ENCODE measurements at places on chromosomes 5 and 9.

GRCh38 chr9:13979941-13980318 lies 334.0 kb downstream of the NFIB start:
- no peak overlapping the region for H3K4me3 ChIP-seq
- H3K27me3 ChIP-seq, result no peaks in the 10 kb centered on the region
- DNase-seq, result no peak
- H3K4me1 ChIP-seq, result no peaks in the 10 kb centered on the region
- H3K36me3 ChIP-seq, result no peaks in the 10 kb centered on the region

GRCh38 chr5:10661401-10661800 lies 97.5 kb downstream of the ANKRD33B start:
- H3K27me3 ChIP-seq, result no peaks in the 10 kb centered on the region
- no peak for DNase-seq
- H3K27ac ChIP-seq, result no peak overlapping the region
- H3K36me3 ChIP-seq, result no peaks in the 10 kb centered on the region

- DNase-seq, result no peak
- H3K4me1 ChIP-seq, result peaks cover 1% of the 10 kb centered on the region
- no peaks in the 10 kb centered on the region for H3K36me3 ChIP-seq
- no peak overlapping the region for H3K27ac ChIP-seq
- H3K27me3 ChIP-seq, result no peaks in the 10 kb centered on the region
These were observed 7.7 kb upstream of the GCNT1 start for GRCh38 chr9:76451234-76451633.

GRCh38 chr5:45334939-45335338 lies 361.2 kb downstream of the HCN1 start:
- no peak overlapping the region for H3K27ac ChIP-seq
- no peaks in the 10 kb centered on the region for H3K27me3 ChIP-seq
- H3K36me3 ChIP-seq, result no peaks in the 10 kb centered on the region

DNA sequence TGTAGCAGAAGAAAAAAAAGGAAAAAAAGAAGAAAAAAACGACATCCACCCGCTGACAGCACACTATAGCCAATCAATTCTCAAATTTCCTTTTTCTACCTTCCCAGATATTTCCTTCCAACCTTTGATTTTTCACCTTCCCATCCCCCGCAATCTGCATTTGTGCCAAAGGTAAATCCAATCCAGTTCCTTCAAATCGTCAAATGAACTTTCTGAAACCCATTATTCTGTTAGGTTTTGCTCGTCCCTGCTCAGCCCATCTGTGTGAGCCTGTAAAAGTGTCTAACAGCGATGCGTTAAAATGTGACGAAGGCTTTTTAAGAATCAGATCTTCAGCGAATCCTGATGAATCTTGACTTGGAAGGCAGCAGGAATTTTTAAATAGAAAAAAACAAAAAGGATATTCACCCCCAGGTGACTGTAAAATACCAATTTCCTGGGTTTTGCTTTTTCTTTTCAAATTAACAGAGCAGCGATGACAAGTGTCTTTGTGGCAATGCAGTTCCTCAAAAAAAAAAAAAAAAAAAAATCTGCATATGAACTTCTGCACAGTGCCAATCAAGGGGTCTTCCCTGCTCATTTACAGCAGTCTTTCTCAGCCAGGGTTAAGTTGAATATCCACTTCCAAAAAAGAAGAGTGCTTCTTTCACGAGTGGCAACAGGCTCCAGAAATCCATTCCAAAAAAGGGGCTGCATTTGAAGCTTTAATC lies 367 bp upstream of the SHC3 start:
- H3K27me3 ChIP-seq, result no peaks in the 10 kb centered on the region
- peak overlapping the region; percentile 93 for H3K27ac ChIP-seq
- no peak for DNase-seq
- H3K4me1 ChIP-seq, result peaks cover 23% of the 10 kb centered on the region

DNA sequence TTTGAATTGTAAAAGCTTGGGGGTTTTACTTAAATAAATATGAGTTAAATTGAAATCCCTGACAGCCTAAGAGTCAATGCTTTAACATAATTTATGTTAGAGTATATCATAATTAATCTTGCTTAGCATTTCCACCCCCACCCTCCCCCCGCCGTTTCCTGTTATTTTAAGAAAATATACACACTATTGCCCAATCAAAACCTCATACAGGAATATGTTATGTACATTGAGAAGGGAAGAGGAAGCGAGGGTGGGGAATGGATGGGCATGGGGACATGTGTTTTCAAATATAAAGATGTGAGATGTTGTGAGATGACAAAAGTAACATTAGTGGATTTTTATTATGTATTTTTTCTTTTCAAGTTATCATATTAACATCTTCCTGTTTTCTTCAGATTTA lies 561.1 kb upstream of the MEF2C start:
- H3K27me3 ChIP-seq, result no peaks in the 10 kb centered on the region
- H3K4me3 ChIP-seq, result no peak overlapping the region
- no peak overlapping the region for H3K27ac ChIP-seq
- no peaks in the 10 kb centered on the region for H3K36me3 ChIP-seq

GRCh38 chr5:174849426-174849825 lies 125.0 kb downstream of the MSX2 start:
- no peak overlapping the region for H3K27ac ChIP-seq
- no peak overlapping the region for H3K4me3 ChIP-seq
- H3K36me3 ChIP-seq, result no peaks in the 10 kb centered on the region
- H3K4me1 ChIP-seq, result no peaks in the 10 kb centered on the region

DNA sequence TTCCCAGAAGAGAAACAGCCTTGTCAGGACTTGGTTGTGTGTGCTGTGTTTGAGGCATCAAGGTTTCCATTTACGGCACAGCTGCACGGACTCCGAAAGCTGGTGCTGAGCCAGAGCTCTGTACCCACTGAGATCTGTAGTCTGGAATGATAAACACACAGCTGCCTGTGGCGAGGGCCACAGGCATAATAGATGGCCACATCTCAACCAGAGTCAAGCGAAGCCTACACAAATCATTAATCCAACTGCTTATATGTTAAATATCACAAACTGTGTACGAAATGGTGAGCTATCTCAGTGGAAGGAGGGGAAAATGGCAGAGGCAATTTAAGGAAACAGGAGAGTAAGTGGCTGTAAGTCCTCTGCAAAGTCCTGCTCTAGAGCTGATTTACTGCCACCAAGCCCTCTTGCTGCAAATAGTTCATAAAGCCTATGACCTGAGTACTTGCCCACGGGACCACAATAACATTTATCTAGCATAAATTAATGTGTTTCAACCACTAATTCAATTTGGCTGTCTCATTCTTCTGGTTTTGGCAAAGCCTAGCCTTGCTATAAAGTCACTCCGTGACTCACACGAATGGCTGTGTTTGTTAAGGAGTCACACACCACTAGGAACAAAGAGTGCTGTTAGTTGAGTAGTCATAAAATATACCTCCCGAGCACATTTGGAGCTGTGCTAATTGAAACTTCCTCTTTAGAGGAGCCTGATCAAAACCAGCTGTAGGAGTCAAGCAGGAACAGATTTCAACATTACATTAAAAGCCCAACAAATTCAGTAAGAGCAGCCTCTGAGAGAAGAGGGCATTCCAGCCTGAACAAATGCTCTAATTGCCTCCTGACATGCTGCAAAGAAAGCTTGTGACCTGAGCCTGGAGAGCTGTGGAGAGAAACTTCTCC lies 738.6 kb upstream of the ZNF608 start:
- peaks cover 24% of the 10 kb centered on the region for H3K4me1 ChIP-seq
- peak overlapping the region; percentile 22 for H3K4me3 ChIP-seq
- DNase-seq, result peak; percentile 81
- H3K36me3 ChIP-seq, result no peaks in the 10 kb centered on the region
- peak overlapping the region; percentile 84 for H3K27ac ChIP-seq
- no peaks in the 10 kb centered on the region for H3K27me3 ChIP-seq
